SK-N-DZ (cell line): ENCODE measurements at places on chromosomes 13 and 19.

- DNase-seq, result no peak
Observed at GRCh38 chr13:43362556-43362955, 339.2 kb downstream of the DNAJC15 start.

GRCh38 chr19:49338691-49339300 is 3.6 kb downstream of the CD37 start:
- DNase-seq, result no peak

GRCh38 chr13:105436943-105437342 is 1098.5 kb downstream of the EFNB2 start:
- no peak for DNase-seq

DNA sequence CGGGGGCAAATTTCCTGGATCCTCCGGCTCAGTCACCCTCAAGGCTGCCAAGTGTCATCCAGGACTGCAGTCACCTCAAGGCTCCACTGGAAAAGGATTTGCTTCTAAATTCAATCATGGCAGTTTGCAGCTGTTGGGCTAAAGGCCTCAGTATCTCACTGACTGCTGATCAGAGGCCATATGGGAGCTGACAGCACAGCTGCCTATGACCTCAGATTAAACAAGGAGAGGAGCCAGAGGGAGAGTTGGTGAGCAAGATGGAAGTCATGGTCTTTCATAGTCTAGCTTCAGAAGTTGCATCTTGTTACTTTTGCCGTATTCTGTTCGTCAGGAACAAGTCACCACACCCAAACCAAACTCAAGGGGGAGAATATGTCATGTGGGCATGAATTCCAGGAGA is 849.7 kb downstream of the UQCRFS1 start:
- no peak for DNase-seq

GRCh38 chr19:8065875-8066261 is 13.3 kb downstream of the CCL25 start:
- no peak for DNase-seq

DNA sequence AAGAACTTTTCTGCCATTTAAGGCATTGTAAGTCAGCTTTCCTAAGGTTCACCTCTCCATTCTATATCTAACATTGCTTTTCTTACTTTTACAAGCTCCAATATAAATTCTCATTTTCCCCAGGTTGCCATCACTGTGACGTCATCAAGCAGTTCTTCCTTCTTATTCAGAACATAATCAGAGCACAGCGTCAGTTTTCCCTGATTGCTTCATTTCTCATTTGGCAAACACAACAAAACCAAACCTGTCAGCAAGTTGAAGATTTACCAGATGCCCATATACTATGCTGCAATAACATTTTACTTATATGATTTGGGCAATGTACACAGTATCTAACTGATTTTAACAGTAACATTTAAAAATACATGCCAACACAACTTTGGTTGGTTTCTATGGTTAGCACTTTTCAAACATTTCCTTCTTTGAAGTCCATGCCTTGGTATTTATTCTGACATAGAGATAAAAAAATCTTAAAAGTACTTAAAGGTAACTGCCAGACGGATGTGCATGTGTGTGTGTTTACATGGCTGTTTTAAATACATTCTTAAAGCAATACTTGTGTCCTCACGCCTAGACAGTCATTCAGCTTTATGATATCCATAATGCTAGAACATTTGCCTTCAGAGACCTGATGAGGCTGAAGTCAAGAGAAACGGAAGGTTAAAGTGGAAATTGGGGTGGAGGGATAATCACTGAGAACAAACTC is 264.0 kb downstream of the KLF12 start:
- no peak for DNase-seq

DNA sequence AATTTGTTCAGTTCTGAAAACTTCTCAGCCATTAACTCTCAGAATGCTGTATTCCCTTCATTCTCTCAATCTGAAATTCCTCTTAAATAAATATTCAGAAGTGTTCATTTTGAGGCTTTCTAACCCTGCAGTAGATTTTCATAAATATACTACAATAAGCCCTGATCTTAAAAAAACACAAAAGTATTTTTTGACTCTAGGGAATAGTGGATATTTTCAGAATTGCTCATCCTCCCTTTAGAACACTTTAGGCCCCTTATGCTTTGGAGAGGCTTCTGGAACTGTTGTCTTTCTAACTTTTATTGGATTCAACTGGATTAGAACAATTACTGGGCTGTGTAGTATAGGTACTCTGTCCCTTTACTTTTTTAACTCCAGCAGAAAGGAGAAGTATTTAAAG is 1662.6 kb upstream of the MIR17HG start:
- no peak for DNase-seq

DNA sequence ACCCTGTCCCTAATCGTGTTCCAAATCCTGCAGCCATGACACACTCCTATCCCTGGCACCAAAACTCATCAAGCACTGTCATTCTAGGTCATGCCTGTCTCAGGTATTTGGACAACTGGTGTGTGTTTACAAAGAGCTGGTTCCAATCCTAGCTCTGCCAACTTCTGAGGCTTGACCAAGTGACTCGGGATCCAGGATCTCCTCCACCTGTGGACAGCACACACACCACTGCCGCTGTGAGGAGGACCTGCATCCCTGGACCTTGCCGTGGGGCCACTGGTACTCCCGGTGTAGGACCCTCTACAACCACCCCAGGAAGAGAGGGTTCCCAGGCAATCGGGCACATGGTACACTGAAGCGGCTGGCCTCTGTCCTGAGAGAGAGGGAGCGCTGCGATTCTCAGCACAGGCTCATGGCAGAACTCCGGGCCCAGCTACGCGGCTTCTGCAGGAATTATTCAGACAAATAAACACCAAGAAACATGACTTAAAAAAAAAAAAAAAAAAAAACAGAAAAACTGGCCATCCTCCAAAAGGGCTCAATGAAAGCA is 20.4 kb downstream of the MLLT1 start:
- DNase-seq, result no peak

DNA sequence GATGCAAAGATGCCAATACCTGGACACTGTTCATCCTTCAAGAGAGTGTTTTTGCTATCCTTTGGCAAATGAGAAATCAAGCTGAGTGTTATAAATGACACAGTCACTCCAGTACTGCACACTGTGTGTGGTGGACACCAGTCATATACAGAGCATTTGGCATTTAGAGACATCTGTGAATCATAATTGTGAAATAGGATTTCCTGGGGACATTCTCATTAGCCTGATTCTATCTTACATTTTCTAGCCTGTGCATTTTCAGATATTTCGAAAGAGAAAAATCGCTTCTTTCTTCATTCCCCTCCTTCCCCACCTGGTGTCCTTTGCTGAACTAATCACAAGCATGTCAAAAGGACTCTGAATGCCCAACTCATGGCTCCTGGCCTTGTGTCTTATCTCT is 781.0 kb upstream of the ARGLU1 start:
- no peak for DNase-seq

GRCh38 chr19:45200568-45200967 is 22.0 kb downstream of the BLOC1S3 start:
- peak; percentile 37 for DNase-seq

DNA sequence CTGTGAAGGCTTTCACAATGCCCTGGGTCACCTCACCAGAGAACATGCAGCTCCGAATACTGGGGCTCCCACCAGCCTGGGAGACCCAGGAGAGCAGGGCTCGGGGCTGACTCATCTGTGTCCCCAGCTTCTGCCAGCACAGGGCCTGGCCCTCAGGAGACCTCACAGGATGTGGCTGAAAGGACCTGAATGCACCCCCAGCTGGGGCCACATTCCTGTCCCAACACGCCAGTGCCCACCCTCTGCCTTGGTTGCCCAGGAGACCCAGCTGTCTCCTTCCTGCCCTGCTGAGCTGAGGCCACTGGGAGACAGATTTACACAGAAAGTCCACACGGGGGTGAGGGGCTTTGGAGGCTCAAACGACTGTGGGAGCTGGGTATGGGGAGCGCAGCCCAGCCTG is 11.9 kb downstream of the BCAT2 start:
- no peak for DNase-seq

- no peak for DNase-seq
Observed at GRCh38 chr13:43792076-43792881, 5.5 kb upstream of the ENOX1 start.

- no peak for DNase-seq
Observed at GRCh38 chr19:55355213-55355821, 798 bp upstream of the COX6B2 start.

DNA sequence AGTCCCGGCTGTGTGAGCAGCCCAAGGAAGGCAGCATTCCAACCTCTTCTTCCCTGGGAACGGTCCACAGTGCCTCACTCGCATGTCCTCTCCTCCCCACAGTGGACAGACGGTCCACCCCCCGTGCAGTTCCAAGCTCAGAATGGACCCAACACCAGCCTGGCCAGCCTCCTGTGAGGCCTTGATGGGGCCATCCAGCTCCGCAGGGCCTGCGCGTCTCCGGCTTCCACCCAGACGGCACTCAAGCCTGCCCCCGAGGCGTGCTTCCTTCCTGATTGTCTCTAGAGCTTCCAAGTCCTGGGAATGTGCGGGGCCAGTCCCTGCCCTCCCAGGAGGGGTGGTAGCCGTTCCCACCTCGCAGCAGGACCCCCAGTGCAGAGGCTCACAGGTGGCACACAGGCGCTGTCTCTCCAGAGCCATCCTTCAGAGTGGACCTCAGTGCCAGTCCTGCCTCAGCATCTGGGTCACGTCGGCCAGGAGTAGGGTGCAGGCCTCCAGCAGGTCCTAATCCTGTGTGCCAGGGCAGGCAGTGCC is 35.0 kb downstream of the MAU2 start:
- no peak for DNase-seq
